ENCODE measurements at places on chromosomes 4 and X.

DNA sequence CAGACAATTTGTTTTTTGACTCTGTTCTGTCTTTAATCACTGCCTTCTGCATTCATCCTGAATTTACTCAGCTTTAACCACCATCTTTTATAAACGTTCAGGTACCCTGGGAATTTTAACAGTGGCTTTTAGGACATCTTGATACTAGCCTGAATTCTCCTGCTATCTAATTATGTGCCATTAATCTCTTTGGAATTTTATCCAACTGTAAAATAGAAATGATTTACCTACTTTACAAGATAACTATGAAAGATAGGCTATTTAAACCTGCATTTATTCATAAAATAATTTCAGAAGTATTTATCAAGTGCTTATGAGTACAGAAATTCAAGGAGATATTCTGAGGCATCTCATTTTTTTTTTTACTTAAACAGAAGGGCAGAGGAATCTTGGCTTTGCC, 146.5 kb upstream of the PLAC1 start:
- DNase-seq = no peak

DNA sequence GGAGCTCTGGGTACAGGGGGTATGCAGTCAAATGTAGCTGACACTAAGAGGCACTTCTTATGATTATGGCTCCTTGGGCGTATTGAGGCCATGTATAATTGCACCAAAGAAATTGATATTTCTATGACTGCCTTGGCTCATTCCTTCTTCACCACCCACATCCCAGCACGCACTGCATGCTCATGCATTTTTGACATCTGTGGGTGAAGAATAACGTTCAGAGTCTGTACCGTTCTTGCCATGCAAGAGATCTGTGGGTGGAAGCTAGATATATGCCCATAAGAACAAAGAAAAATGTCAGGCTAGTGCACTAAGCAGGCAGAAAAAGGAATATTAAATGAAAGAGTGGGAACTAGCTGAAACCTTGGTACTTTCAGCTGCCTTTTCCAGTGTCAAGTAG, 93.4 kb downstream of the EMCN start:
- DNase-seq = no peak

DNA sequence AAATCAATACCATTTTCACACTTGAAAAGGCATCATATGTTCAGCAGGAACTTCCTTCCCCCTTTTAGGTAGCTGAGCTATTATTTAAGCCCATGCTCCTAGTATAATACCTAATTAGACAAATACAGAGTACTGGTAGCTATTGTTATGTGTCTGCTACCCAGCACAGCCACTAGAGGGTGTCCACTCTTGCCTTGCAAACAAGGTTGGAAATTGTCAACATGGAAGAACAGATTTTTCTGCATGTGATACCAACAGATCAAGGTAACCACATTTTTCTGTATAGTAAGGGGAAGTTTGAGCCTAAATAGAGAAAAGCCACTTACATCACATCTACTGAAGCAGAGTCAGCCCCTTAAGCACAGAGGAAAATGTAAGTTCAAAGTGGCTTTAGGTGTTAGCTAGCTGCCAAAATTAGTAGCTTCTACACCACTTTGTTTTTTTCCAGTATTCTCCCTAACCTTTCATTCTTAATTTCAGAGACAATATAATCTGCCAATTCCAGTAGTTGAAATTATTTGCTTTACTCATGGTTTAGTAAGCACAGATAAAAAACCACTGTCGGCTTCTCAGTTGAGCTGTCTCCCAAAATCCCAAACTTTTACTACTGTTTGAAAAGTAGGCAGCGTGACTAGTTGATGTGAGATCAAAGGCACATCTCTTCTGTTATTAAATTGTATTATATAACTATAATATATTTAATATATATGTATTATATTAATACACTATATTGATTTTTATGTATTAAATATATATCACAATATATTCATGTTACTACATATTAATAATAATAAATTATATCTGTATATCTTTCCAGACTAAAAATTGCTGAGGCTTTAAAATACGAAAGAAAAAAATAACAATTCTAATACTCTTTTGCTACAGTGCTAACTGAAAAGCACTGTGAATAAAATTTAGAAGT, 38.2 kb downstream of the EDNRA start:
- DNase-seq = peak; percentile 62

GRCh38 chr4:186691396-186691795, 32.3 kb downstream of the FAT1 start:
- no peak for DNase-seq

DNA sequence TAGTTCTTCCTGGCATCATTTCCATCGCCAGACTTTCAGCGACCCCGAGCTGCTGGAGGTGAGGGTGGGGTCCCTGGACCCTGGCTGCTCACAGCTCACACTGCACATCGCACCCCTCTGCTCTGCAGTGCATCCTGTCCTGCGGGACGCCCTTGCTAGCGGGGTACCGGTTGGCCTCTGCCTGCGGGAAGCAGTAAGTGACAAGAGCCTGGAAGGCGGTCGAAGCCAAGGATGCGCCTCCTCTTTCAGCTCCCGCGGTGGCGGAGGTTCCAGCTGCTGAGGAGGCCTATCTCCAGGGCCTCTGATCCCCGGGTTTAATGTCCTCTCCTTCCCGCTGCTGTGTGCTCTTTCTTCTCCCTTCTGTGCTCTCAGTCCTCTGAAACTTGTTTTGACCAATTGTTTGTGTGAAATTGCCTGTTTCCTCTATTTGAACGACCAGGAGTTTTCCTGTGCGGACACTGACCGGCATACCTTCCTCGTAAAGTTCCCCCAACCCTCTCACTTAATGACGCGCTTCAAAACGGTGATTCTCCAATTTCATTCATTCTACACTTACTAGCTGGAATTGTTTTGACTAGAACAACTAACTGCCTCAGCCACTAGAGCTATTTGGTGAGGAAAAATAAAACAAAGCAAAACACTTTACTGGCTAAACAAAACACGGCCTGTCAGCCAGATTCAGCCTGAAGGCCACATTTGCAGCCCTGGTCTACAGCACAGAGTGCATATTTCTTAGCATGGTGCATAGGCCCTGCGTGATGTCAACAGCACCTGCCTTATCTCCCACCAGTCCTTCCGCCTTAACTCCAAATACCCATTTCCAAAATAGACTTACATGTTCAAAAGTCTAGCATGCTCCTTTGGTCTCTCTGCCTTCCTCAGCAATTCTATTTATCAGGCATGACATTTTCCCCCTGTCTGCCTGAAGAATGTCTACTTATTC, 28.0 kb downstream of the MGAT4D start:
- peak; percentile 55 for DNase-seq

All from H9 (cell line).